ENCODE measurements at places on chromosomes 13 and 19. TPM values are rescaled to one million over a fixed set of nuclear protein-coding genes. Genes with fewer than 3 reads are reported as not detected.

DNA sequence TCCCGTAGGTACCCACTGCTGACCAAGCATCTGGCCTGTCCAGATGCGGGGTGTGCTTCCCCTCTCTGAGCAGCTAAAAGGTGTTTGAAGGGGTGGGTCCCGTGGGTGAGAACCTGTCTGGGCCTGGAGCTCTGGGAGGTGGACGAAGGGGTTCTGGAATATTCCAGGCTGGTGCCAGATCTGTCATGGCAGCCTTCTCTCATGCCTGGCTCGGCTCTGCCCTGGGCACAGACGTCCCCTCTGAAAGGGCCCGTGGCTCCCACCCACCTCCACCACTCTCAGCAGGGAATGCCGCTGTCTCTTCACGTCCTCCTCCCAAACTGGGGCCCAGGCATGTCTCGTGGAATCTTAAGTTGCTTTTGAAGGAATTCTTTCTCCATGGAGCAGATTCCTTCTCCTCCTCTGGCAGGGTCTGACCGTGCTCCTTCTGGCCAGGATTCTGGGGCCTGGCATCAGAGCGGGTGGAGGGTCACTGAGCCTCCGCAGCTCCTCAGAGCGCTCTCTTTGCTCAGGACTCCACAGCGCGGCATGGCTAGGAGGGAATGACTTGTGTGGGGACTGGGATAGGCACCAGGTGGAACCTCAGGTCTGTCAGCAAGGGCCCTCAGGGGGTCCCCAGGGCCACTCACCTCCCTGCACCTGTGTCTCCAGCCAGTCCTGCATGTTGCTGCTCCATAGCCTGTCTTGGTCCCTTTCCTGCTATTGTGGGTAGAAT lies 5.9 kb upstream of the MCF2L start:
- no peak for DNase-seq

DNA sequence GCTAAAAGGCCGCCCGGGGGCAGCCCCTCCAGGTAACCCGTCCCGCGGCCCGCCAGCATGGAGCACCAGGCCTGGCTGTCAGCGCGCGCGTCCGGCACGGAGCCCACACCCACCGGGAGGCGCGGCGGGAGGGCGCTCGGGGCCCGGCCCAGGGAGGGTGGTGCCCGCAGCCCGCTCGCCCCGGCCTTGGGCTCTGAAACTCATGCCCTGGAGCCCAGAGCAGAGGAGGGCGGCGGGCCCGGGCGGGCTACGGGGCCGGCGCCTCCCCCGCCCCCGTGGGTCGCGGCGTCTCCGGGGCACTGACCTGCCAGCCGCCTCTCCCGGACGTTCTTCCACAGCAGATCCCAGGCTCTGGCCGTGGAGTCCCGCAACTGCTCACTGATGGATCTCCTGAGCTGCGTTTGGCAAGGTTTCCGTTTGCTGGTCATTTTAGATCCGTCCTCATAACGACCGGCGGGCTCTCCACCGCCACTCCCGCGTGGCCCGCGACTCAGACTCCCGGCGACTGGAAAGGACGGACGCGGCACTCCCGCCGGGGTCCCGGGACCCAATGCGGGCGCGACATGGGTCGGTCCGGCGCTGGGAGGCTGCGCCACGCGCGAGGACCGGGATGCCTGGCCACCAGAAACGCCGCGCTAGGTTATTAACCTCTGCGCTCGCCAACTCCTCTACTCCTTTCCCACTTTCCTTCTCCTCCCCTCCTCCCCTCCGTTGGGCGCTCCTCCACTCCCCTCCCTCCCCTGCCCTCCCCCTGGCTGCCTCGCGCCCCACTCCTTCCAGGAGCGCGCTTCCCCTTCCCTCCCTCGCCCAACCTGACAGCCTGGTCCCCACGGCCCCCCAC lies 64.7 kb upstream of the STARD13 start:
- no peak for DNase-seq

DNA sequence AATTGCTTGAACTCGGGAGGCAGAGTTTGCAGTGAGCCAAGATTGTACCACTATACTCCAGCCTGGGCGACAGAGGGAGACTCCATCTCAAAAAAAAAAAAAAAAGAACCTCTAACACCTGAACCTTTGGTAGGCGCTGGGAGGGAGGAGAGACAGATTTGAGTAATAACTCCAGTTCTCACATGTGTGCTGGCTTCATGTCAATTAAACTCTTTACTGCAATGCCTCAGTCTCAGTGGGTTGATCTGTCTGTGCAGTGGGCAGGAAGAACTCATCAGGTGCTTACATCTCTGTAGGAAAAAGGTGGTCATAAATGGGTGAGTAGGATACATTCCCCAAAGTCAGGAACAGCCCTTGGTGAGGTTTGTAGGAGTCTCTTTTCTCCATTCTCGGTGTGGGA lies 85.1 kb upstream of the ABCC4 start:
- no peak for DNase-seq

GRCh38 chr19:31986951-31987350 lies 358.5 kb upstream of the ZNF507 start:
- no peak for DNase-seq

DNA sequence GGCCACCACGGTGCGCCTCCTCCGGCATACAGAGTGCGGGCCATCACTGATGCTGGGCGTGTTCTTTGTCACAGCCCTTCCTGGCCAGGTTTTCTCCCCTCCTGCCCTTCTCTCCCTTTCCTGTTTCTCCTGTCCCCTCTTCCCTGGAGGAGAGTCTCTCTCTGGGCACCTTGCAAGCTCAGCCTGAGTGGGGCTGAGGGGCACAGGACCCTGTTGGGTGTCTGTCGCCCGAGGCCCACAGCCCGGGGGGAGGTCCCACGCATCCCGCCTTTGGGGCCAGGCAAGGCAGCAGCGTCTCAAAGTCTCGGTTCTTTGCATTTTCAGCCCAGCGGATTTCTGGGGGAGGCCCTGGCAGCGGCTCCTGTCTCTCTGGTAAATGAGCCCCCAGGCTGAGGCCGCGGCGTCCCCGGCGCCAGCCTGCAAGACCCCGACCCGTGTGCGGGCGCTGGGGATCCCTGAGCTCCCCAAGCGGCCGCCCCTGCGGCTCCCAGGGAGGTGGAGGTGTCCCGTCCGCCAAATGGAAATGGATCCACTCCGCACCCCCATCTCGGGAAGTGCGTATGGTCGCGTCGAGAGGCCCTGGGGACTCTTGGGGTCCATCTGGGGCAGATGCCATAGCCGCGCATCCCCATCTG lies 47.2 kb downstream of the COMP start:
- DNase-seq, result no peak

The PRR36 gene
- polyA plus RNA-seq, result 5.9 TPM

Measured in left renal pelvis (tissue), 4 donors.